ENCODE measurements at places on chromosomes 13 and 19.

DNA sequence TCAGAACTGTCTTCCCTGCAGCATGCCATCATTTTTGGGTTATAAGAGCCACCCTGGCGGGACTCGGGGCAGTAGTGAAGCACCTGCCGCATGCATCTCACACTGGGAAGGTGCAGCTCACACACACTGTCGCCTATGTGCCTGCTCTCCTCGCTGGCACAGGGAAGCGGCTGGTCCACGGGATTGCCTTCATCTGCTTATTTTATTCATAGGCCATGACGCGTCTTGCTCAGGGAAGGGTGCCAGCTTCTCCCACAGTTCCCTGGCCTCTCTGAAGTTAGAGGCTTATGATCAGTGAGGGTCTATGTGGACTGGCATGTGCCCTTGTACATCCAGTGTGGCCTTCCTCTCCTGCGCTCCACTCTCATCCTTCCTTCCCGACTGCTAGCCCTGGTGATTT lies 150.0 kb downstream of the KLF12 start:
- no peak for DNase-seq

- DNase-seq, result no peak
Observed at GRCh38 chr19:38734426-38735256, 9.6 kb downstream of the CAPN12 start.

DNA sequence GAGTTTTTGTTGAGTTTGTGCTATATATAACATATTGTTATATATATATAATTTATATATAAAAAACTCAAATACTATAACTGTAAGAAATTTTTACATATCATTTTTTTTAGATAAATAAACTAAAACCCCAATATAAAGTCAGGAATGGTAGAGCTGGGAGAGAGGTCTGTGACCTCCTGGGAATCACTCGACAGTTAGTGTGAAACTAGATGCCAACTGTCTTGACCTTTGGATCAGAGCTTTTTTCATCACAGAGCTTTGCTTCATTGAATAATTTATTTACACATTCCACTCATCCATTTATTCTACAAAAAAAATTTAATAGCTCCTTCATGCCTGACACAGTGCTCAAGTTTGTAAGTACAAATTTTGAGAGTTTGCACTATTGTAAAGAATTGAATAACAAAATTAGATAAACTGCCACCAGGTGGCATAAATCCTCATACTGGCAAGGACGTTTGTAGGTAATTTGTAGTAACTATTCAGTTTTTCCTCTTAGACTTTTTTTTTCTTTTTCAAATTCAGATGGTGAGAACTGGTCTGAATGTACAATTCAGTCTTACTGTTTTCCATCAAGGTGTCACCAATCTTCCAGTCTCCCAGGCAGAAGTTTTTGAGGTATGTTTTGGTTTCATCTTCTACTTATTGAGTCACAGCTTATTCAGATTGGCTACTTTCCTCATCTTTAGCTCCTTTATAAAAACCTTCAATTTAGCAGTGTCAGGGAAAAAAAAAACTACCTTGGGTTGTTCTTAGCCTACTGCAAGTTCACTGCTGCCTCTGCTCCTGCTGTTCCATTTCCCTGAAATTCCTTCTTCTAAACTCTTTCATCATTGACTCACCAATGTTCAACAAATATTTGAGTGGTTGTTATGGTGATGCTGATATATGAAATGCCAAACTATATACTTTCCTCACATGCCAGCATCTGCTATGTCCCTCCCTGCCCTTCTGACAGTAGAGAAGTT lies 28.7 kb downstream of the LACC1 start:
- no peak for DNase-seq

- no peak for DNase-seq
Observed at GRCh38 chr19:22605275-22606211, 28.6 kb upstream of the ZNF492 start.

GRCh38 chr19:41904118-41904870 lies 21.3 kb downstream of the ARHGEF1 start:
- DNase-seq, result no peak

DNA sequence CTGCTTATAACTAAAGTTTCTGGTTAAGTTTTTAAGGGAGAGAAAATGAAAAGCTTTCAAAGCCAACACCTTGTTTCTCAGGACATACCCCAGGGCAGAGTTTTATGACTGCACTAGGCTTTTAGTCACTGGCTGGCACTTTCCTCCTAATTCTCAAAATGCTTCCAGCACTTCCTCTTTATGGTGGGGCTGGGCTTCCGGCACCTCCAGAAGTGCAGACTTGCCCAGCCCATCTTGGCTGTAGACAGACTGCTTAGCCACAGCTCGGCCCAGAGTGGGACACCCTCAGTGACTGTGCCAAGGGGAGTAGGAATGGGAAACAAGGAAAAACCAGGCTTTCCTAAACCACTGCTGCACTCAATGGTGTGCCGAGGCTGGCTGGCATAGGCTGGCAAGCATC lies 23.2 kb upstream of the GTF3A start:
- DNase-seq, result no peak

DNA sequence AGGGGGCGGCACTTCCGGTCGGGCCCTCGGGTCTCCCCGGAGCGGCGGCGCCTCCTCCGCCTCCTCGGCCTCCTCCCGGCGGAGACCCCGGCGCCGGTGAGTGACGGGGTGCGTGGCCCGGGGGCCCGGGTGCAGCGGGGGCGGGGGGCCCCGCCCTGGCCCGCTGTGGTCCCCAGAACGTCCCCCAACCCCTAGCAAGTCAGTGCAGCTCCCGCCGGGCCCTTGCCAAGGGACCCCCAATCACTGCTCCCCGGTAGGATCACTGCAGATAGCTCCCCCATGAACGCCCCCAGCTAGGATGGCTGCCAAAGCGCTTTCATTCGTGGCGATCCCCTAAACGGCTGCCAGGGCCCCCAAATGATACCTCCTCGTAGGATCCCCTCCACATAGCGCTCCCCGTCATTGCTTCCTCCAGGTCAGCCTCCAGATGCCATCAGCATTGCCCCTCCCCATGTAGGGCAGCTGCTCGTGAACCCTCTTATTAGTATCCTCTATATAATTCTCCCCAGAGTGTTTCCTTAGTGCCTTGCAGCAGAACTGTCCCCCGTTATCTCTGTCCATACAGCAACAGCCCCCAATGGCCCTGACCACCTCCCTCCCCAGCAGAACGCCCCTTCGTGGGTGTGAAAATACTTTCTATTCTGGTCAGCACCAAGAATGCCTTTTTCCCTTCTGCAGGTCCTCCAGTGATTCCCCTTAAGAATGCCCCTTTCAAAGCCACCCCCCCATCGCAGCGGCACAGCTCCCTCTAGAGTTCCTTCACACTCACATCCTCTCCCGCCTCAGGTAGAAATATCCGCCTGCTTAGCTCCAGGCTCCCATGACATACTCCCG lies at the start of gene ZNF865:
Gene ZNF865 (plus strand): TSS at position 11 of the 834 bp plus-strand sequence. CDS start 7,972 bp downstream, outside the sequence.
- DNase-seq, result peak; percentile 78

DNA sequence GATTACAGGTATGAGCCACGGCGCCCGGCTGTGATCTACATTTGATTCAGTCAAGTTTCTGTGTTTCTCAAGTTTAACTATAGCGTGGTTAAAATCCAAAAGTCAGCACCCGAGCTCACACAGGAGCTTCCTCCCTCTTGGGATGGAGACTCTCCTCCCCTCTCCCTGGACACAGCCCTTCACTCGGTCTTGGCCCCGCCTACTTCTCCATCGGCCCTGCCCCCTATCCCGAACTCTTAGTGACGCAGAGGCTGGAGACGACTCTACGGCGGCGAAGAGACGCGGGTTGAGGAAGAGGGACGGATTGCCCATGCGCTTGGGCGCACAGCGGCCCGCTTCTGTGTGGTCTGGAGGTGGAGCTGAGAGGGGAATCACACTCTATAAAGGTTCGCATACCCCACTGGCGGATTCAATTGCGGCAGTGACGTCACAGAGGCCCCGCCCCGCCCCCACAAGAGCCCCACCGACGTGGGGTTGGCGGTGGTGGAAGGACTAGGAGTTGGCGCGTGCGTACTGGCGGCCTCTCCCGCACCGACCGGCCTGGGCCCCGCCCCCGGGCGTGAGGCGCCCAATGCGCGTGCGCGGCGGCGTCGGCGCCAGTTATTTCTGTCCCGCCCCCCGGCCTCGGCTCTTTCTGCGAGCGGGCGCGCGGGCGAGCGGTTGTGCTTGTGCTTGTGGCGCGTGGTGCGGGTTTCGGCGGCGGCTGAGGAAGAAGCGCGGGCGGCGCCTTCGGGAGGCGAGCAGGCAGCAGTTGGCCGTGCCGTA lies at the start of gene TRIM28:
Gene TRIM28 (plus strand): TSS at position 239 of the 765 bp plus-strand sequence. CDS start 694 bp downstream, outside the sequence.
- peak; percentile 100 for DNase-seq

GRCh38 chr19:1315470-1316166 lies 29.9 kb downstream of the EFNA2 start:
- DNase-seq, result peak; percentile 89

GRCh38 chr13:104098421-104098820 lies 1032.2 kb upstream of the SLC10A2 start:
- no peak for DNase-seq

DNA sequence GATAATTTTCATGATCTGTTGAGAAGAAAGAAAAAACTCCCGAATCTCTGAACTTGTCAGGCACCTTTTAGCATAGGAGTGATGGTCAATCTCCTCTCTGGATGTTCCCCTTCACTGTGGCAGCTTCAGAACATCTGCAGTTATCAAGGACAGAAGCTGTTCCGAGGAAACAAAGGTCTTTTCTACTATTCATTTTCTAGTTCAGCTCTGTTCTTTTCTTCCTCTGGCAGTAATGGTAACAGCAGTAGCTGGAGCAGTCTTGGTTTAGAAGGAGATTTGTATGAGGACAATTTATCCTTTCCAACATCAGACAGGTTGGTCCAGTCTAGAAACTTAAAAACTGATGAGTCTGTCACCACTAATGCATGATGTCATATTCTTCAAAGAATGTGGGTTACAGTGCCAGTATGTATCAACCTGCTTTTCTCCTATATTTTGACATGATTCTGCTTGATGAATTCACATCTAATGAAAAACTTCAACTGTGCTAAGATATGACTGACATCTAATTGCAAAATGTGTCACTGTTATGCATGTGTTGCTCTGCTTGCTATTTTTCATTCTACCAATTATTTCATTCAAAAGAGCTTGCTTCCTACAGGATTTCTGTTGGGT lies 41.0 kb downstream of the AKAP11 start:
- no peak for DNase-seq

GRCh38 chr19:54030895-54031586 lies 32.7 kb downstream of the VSTM1 start:
- no peak for DNase-seq

DNA sequence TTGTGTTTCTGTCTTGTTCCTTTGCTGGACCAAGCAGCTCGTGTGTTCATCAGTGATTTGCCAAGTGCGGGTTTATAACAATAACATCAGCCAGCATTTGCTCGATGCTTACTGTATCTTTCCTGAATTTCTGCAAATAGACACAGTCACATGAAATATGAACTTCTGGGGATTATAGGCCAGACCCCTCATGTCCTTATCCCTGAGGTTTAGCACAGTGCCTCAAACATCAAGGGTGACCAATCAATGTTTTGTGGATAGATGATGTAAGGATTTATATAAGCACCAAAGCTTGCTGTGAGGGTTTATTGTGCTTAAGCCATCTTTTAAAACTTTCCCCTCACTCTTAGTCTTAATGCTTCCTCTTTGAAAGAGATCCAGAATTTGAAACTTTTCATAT lies 323.9 kb downstream of the SLC7A1 start:
- no peak for DNase-seq

DNA sequence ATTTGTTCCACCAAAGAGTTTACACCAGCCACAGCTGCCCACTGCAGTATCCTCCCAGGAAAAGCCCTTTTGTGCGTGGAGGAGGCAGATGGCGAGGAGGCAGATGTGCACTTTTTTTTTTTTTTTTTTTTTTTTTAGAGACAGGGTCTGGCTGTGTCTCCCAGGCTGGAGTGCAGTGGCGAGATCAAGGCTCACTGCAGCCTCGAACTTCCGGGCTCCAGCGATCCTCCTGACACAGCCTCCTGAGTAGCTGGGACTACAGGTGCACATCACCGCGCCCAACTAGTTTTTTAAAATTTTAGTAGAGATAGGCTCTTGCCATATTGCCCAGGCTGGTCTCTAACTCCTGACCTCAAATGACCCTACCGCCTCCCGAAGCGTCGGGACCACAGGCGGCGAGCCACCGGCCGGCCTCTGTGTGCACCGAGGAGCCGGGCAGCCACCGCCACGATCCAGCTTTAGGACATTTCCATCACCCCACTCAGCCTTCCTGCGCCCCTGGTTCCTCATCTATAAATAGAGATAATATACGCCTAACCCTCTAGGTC lies 563 bp upstream of the PDCD5 start:
- no peak for DNase-seq

- peak; percentile 43 for DNase-seq
Observed at GRCh38 chr13:98869408-98870090, 108.3 kb downstream of the DOCK9 start.

GRCh38 chr13:37690361-37690760 lies 91.8 kb upstream of the POSTN start:
- DNase-seq, result no peak

Data from GM13976 (cell line).